Right renal pelvis (tissue), 4 donors: ENCODE measurements at places on chromosomes 1 and 21.

- no peak for DNase-seq
These were observed 30.8 kb downstream of the RSPH1 start for GRCh38 chr21:42465008-42465802.

GRCh38 chr1:230139315-230139714 is 72.3 kb downstream of the GALNT2 start:
- DNase-seq: no peak

DNA sequence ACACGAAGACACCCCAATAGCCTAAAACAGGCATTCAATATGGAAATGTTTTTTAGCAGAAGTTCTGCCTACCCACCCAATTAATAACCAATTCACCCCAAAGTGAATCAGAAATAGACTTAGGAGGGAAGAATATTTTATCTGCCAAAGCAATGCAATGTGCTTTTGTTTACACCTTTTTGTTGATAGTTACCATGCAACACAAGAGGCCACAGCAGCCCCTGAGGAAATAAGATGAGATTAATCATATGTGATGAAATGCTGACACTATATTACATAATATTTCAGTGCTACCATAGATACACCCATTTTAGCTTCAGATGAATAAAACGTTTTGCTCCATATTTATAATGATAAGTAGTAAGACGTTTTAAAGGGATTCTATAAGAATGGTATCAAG is 60.9 kb upstream of the RGS2 start:
- no peak for DNase-seq

DNA sequence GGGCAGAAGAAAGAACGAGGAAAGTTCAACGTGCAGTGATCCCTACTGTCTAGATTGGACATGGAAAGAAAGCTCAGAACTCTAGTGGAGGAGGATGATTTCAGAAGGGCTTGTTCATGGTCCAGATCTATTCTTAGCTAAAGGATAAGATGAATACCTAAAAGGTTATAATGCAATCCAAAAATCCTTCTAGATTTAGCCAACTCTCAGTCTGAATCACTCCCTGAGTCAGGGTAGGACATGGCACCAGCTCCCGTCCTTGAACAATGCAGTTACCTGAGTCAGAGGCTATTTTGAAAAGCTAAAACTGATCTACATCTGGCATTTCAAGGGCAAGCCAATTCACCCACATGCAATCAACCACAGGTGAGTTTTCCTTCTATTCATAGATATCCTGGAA is 38.8 kb upstream of the HIVEP3 start:
- no peak for DNase-seq

GRCh38 chr1:154453161-154453560 is 48.0 kb downstream of the IL6R start:
- DNase-seq: no peak

- DNase-seq: no peak
These were observed 1.9 kb downstream of the GIPC2 start for GRCh38 chr1:78047631-78048030.

- DNase-seq: no peak
These were observed 13.6 kb upstream of the RGS4 start for GRCh38 chr1:163055531-163055930.

DNA sequence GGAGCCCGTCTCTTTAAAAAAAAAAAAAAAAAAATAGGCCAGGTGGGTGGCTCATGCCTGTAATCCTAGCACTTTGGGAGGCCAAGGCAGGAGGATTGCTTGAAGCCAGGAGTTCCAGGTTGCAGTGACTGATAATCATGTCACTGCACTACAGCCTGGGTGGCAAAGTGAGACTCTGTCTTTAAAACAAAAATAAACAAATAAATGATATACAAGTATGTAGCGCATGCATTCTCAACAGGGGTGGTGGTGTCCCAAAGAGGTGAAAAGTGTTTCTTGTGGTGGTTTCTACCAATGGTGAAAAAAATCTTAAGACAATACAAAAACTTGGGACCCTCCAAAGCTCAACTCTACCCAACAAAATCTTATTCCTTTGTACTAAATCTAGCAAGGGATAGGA is 17.9 kb downstream of the CNN3 start:
- DNase-seq: no peak

DNA sequence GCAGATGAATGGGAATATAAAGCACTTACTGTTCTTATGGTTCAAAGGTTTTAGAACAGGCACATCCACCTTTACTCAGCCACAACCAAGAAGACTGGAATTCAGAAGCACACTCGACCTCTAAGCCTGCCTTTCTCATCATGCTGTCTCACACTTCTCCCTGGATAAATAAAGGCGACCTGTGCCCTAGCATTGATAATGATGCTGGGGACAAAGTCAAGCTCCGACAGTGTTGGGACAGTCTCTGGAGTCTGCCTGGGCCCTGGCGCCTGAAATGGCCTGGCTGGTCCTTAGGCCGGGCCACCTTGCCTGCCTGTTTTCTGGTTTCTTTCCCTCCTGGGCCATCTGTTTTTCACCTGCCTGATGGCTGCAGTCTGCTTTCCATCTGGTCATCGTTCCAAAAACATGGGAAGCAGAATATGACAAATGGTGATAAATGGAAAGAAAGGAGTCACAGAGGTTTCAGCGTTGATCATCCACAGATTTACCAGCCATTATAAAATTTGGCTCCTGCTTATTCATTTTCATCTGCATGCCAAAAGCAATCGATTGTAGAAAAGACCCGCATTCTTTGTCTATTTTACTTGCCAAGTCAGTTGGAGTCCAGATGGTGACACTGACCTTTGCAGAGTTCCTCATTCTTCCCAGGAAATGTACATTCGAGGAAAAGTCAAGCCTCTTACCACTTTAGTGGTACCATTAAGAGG is 91.2 kb upstream of the KCNJ15 start:
- DNase-seq: no peak

DNA sequence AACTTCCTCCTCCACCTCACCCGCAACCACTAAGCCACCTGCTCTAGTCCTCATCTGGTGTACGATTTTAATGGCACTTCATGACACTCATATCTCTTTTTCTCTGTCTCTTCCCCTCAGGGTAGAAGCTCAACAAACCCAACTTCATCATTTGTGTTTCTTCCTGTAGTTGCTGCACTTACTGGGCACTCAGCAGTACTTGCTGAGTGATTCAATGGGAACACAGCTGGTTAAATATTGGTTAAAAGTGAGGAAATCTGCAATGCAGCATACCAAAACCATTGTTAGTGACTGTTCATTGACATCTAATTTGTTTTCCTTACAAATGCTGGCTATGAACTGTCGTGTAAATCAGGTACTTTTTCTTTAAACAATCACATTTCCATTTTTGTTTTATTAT is 541.1 kb upstream of the PRMT6 start:
- no peak for DNase-seq

GRCh38 chr1:33180226-33180910 is 1.5 kb downstream of the TRIM62 start:
- no peak for DNase-seq

- DNase-seq: no peak
These were observed 139.9 kb downstream of the SETD4 start for GRCh38 chr21:35920436-35920835.

GRCh38 chr1:109501644-109502363 is 7.7 kb downstream of the AMIGO1 start:
- no peak for DNase-seq

- no peak for DNase-seq
These were observed 23.9 kb downstream of the CITED4 start for GRCh38 chr1:40838045-40838979.

DNA sequence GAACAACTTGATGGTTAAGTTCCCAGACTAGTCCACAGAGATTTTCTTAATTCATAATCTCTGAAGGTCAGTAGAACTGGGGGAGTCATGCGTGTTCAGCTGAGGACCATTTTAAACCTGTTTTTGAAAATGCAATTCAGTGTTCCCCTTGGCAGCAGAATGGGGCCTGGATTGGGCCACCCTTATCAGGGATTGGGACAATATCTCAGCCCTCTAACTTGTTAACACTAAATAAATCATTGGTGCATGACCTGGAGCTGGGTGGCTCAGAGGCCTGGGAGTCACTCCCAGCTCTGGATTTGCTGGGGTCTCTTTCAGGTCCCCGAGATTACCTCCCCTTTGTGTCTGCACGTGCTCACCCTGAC is 55.3 kb downstream of the MRPS6 start:
- no peak for DNase-seq

DNA sequence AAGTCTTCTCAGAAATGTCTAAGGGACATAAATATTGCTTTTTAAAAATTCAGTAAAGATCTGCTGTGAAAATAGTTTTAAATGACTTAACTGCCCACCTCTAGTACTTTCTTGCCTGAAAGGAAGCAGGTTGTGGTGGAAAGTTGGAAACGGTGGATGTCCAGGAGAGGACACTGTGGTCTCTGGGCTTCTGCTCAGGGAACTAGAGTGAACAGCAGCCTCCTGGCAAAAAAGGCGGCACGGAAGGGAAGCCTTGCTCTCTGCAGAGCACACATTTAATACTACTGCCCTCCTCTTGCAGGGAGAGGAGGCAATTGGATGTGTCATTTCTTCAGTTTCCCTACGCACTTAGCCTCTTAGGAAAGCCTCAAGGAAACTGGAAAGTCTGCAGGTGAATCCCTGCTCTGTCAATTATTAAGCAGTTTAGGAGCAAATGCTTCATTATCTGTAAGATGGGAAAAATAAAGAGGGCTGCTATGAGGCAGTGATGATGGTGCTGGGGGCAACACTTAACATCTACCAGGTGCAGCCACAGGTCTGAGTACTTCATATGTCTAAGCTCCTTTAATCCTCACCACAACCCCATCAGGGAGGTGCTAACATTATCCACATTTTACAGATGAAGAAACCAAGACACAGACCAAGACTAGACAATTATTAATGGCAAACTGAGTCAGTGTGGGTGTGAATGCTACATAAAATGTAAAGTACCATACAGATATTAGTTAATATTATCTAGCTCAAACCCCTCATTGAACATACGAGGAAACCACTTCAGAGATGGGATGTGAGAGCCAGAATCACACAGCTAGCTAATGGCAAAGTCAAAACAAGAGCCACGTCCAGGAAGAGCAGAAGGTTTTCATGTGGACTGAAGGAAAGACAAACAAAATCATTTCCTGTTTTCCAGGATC is 108.9 kb upstream of the ADAR start:
- no peak for DNase-seq

DNA sequence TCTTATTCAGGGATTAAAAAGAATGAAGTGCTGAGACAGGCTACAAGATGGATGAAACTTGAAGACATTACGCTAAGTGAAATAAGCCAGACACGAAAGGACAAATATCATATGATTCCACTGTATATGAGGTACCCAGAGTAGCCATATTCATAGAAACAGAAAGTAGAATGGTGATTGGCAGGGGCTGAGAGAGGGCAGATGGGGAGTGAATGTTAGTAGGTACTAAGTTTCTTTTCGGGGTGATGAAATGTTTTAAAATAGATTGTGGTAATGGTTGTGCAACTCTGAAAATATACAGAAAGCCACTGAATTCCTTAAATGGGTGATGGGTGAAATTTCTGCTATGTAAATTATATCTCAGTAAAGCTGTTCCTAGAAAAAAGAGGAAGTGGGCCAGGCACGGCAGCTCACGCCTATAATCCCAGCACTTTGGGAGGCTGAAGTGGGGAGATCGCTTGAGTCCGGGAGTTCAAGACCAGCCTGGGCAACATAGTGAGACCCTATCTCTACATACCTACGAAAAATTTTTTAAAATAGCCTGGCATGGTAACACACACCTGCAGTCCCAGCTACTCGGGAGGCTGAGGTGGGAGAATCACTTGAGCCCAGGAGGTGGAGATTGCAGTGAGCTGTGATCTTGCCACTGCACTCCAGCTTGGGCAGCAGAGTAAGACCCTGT is 15.9 kb downstream of the SLC27A3 start:
- DNase-seq: no peak

DNA sequence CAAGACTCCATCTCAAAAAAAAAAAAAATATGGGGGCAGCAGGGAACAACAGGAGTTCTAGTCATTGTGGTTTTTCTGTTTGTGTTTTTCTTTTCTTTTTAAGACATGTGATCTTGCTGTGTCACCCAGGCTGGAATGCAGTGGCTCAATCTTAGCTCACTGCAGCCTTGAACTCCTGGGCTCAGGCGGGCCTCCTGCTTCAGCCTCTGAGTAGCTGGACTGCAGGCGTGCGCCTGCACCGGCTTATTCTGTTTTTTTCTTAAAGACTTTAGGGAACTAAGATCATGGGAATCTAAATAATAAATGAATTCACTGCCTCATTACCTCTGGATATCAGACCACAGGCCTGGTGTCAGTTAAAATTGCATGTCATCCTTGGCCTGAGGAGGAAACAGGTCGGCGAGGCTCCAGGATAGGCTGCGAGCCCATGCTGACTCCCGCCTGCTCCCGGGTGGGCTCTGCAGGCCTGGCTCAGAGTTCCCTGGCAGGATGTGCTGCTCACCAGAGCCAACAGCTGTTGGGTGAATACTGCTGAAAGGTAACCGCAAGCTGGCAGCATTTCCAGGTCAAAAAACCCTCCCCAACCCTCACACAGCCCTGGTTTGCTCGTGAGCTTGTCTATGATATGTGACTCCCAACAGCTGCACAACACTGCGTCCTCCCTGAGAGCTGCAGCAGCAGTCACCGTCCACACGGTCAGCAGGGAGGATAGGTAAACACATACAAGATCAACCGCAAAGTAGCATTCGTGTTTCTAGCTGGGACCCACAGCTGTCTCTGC is 58.1 kb downstream of the SCCPDH start:
- no peak for DNase-seq

DNA sequence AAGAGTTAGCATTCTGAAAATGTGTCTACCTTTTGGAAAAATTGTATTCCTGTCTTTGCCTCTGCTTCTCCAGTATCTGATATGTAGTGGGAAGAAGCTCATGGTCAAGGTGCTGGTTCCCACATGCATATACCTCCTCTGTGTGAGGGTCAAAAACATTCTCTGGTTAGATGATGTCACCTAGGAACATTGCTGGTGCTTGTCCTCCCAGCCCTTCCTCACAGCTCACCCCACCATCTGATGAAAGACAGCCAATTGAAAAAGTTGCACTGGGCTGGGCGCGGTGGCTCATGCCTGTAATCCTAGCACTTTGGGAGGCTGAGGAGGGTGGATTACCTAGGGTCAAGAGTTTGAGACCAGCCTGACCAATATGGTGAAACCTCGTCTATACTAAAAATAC is 154.4 kb downstream of the NR5A2 start:
- DNase-seq: no peak

DNA sequence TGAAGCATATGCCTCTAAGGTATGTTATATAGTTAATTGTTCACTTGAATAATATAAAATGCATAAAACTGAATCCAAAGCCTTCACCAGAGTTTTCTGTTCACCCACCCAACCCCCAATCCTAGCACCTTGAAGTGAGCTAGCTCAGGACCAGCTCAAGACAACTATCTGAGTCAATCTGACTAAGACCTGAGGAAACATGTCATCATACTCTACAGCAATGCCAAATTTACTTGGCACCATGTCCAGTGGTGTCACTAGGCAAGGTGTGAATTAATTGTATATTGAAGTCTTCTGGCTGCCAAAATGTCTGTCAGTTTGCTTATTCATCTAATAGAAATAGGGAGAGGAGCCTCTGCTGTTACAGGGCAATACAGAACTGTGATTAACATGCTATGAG is 3.8 kb downstream of the DNASE2B start:
- DNase-seq: no peak

DNA sequence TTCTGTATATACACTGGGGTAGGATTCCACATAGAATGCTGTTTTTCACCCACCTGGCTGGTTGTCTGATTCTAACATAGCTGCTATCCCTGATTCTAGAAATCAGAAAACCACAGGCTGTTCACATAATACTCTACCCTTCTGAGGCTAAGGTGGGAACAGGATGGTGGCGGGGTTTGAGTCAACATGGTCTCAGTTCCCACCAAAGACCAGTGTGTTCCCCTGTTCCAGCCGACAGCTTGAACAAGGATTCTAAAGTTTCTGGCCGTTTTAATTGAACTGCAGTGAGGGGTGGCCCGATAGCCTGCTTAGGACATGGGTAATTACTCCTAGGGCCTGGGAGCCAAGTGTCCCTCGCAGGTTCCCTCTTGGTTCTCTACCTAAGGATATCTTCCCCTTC is 38.4 kb downstream of the PEX14 start:
- no peak for DNase-seq
